ENCODE measurements at places on chromosomes 5 and 9.

DNA sequence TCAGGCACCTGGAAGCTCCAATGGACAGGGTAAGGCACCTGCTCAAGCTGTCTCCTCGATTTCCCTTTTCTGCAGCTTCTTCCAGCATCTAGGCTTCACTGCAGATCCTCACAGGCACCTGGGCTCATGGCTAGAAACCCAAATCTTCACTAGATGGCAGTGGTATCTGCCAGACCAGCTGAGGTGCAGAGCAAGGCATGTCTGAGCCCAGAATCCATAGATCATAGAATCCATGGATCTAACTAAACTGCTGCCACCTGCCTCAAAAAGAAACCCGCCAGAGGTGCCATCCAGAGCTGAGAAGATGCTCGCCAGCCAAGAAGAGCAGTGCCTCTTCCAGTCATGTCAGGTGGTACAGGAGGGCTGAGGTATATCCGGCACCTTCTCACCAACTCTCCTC is 6.9 kb downstream of the SHC3 start:
- no peak for DNase-seq

- no peak for DNase-seq
Observed at GRCh38 chr5:109837231-109837861, 147.6 kb downstream of the MAN2A1 start.

DNA sequence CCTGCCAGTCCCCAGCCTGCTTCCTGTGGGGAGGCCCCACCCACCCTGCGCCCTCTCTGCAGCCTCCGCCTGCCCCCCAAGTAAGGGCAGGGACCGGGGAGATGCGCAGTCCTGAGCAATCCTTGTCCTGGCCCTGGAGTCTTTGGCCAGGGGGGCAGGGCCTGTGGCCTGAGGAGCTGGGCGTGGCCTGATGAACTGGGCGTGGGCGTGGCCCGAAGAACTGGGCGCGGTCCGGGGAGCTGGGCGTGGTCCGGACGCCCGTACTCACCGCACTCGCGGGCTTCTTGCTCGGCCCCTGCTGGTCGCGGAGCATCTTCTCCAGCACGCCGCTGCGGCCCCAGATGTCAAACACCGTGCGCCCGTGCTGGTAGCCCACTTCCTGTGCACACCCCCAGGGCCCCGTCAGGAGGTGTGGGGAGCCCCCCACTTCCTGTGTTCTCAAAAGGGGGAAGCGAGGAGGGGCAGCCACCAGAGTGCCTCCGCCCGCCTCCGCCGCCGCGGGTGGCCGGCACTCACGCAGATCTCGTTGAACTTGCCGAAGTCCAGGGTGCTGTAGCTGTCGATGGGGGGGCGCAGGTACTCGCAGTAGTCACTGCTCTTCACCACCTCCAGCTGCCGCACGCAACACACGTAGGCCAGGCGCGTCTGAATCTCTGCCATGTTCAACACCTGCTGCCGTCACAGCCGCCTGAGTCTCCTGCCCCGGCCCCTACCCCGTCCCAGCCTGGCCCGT is 2.7 kb upstream of the NSMF start:
- peak; percentile 77 for DNase-seq

- DNase-seq, result no peak
Observed at GRCh38 chr9:33813712-33814641, 3.0 kb upstream of the UBE2R2 start.

GRCh38 chr9:116163293-116164055 is 9.9 kb downstream of the PAPPA start:
- DNase-seq, result no peak

DNA sequence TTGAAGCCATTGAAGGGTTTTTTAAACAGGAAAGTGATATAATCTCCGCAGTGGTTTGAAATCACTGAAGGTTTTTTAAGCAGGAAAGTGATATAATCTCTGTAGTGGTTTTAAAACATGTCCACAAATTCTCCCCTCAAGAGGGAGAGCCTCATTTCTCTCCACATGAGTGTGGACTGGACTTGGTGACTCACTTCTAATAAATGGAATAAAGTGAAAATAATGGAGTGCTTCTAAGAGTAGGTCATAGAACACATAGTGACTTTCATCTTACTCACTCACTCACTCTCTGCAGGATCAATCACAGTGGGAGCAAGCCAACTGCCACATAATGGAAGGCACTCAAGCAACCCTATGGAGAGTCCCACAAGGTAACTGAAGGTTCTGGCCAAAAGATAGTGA is 12.0 kb downstream of the CTNNAL1 start:
- no peak for DNase-seq

- no peak for DNase-seq
Observed at GRCh38 chr5:164202338-164202737, 696.9 kb downstream of the MAT2B start.

Measured in stimulated activated CD8-positive, alpha-beta memory T cell treated with anti-CD3 and anti-CD28 coated beads, Interleukin-4, amount 100 ng/mL, for 24 hours (primary cell).